ENCODE measurements at places on chromosomes 13 and 19.

- no peak for ATAC-seq
Measured at GRCh38 chr13:80740071-80740470, 399.1 kb upstream of the SPRY2 start.

DNA sequence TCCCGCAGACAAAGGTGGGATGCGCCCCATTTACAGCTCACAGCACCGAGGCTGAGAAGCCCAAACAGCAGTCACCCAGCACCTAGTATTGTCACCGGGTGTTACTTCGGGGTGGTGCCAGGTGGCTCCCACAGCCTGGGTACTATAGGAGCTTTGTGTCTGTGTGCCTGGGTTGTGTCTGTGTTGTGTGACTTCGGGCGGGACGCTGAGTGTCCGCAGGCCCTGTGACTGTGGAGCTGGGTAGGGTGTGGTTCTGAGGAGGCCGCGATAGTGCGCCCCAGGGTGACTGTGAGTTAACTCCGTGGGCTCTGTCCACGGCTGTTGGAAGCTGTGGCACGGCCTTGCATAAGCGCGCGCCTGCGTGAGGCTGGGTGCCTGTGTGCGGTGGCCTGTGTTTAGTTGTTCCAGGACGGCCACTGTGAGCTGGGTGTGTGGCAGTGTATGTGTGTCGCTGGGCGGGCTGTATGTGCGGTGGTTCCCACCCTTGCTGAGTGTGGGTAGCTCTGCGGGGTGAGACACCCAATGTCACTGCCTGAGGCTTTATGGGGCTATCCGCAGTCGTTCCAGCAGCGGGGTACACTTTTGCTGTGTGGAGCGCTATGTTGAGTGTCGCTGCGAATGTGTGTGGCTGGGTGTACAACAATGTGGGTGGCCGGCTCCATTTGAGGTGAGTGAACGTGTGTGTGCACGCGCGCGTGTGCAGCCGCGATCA, 559 bp upstream of the SSBP4 start:
- ATAC-seq = peak; percentile 0

GRCh38 chr19:50418176-50419021, at the start of gene SPIB:
Gene SPIB (plus strand): TSS chr19:50418938. CDS start chr19:50418963, 25 bp downstream.
- ATAC-seq = no peak

GRCh38 chr13:41700790-41701310, 243.5 kb downstream of the RGCC start:
- no peak for ATAC-seq

DNA sequence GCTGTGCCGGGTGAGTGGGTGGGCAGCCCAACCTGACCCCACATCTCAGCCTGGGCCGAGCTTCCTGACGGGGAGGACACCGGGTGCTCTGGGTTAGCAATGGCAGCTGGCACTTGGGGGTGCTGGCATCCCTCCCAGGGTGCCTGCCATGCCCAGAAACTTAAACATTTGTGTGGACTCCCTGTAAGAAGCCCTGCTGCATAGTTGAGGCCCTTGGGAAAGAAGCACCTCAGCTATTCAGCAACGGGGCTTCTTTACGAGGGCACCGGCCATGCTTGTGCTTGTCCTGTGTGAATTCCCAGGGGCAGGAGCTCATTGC, 33.8 kb upstream of the MEDAG start:
- ATAC-seq = no peak

DNA sequence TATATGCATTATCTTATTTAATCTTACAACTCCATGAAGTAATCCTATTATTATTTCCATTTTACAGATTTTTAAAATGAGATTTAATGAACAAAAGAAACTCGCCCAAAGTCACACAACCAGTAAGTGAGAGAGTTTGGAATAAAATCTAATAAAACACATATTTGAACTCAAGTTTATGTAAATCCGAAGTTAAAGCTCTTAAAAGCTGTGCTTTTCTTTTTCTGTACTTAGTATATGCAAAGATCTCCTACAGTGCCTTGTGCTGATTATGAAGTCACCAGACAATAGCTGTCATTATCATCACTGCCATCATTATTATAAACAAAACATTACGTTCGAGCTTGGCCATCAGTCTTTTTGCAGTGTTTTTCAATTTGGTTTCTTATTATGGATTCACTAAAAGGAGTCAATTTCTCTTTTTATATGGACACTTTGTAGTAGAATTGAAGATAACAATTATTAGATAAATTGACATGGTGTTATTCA, 29.7 kb upstream of the ENOX1 start:
- no peak for ATAC-seq

GRCh38 chr13:105442949-105443699, 1092.3 kb downstream of the EFNB2 start:
- peak; percentile 82 for ATAC-seq

DNA sequence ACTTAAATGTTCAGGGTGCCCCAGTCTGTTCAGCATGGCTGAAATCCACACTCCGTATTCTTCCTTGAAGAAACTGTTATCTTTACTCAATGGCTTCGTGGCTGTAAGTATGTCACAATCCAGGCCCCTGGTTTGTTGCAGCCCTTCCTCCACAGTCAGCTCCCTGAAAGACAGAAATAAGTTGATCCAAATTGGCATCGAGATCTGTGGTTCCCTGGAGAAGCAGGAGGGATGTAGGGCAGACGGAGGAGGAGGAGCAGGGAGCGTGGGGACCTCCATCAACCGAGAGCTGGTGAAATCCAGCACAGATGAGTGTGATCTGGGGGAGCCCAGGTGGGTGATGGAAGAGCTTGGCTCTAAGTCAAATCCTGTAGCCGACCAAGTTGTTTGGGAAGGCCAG, 304 bp downstream of the TSPAN16 start:
- no peak for ATAC-seq

DNA sequence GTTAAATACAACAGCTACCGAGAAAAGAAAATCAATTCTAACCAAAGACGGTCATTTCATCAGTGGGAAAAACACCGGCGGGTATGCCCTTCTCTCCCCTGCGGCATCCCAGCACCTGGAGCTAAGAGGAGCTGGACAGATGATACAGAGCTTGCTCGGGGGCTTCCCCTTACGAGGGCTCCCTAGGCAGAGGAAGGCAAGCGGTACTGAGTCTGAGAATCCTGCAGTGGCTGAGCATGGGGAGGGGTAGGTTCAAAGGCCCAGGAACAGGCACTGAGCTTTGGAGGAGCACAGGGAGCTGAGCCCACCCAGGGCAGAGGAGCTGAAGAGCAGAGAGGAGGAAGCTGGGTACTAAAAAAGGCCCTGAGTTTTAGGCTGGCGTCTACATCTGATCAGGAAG, 12.7 kb downstream of the STK24 start:
- no peak for ATAC-seq

- no peak for ATAC-seq
Measured at GRCh38 chr19:29837996-29838395, 26.2 kb downstream of the CCNE1 start.

- ATAC-seq = no peak
Measured at GRCh38 chr13:29143847-29144246, 323.7 kb downstream of the MTUS2 start.

- ATAC-seq = peak; percentile 69
Measured at GRCh38 chr13:97124915-97125809, 97.0 kb upstream of the MBNL2 start.

GRCh38 chr19:42497492-42498168, 30.7 kb downstream of the CEACAM1 start:
- no peak for ATAC-seq

DNA sequence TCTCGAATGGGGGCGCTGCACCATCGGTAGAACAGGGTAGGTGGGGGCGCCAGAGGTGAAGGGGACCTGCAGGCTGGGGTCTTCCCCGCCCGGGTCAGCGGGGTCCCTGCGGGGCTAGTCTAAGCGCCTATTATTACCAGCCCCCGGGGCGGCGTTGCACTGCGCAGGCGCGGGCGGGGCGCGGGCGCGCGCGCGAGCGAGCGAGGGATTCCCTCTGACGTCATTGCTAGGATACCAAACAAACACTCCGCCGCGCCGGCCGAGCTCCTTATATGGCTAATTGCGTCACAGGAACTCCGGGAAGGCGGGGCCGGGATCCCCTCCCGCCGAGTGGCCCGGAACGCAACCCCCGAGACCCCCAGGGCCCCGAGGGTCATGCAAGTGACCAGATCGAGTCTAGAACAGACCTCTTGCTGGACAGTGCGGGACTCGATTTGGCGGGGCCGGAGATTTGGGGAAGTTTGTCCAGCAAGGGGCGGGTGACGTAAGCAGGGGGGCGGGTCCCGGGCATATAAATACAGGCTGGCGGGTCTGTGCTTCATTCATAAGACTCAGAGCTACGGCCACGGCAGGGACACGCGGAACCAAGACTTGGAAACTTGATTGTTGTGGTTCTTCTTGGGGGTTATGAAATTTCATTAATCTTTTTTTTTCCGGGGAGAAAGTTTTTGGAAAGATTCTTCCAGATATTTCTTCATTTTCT, at the start of gene FOSB:
FOSB (plus strand) TSS at position 541 of the 703 bp plus-strand sequence. CDS start 591 bp downstream, outside the sequence.
- ATAC-seq = peak; percentile 25

GRCh38 chr19:2240881-2241760, 4.5 kb downstream of the SF3A2 start:
- no peak for ATAC-seq

DNA sequence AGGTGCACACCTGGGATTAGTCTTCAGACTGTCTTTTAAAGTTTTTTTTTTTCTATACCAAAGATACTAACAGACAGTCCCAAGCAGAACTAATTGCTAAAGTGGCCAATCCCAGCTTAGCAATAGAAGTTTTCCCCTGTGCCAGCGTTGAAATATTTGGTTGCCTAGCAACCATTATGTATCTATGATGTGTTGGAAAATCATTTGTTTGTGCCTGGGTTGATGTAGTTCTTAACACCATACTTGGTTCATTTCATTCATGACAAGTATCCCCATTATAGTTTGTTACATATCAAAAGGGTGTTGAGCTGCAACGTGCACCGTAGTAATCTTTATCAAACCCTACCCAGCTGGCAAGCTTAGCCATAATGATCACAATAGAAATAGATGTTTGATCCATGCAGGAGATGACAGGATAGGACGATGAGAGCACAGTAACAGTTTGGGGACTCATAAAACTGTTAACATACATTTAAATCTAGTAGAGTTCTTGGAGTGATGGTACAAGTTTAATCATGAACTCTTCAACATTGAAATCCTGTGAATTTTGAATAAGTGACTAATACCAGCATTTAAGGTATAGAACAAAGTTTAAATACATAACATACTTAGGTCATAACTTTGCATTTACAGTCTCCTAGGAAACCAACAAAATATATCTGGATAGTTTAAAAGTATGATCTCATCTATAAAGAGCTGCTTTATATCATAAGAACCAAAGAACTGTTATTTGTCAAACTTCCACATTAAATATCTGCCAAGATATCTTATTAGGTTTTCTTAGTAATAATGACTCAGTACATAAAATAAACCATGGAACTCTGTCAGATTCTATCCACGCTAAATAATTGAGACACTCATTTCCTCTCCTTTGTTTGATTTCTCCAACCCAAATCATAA, 73.4 kb downstream of the MBNL2 start:
- ATAC-seq = no peak

GRCh38 chr13:94331281-94331680, 148.2 kb downstream of the DCT start:
- ATAC-seq = no peak

- no peak for ATAC-seq
Measured at GRCh38 chr13:33528896-33529295, 243.3 kb upstream of the STARD13 start.

DNA sequence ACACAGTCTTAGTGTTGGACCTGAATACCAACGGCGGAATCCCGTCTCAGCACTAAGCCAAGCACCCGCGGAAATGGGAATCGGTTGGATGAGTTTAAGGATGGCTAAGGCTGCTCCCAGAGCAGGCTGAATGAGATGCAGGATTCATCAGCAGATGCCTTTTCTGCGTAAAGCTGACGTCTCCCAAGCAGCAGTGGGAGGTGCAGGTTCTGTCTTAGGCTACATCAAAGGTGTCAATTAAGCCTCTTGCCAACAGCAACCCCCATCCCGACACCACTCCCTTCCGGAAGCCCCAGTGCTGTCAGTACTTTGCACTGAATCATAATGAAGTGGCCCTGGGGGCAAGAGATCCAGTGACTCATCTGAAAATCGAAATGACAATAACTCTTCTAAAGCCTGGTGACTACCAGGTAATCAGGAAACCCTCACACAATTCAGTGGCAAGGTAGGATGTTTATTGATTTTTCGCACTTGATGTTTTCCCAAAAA, 275.6 kb downstream of the DCLK1 start:
- peak; percentile 99 for ATAC-seq

DNA sequence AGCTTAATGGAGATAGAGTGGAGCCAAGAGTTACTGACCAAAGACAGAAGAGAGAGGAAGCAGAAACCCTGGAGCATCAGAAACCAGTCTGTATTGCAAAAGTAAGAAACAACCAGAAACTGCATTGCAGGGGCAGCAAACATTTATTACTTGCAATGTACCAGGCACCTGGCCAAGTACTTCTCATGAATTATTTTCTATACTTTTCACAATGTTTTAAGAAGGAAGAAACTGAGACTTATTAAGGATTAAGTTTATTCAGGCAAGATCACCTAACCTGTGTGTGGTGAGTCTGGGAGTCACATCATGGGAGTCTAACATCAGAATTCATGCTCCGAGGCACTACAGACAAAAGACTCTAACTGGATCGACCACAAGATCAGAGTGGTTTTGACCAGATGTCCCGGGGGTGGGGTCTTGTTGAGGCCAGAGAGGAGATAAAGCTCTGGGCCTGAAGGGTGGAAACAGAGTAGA, 47.4 kb downstream of the TNFRSF19 start:
- ATAC-seq = peak; percentile 16

- no peak for ATAC-seq
Measured at GRCh38 chr13:25699056-25699455, 327.3 kb downstream of the ATP8A2 start.
